ENCODE measurements at places on chromosomes 5 and 9. TPM values are rescaled to one million over a fixed set of nuclear protein-coding genes. Genes with fewer than 3 reads are reported as not detected.

The LCN15 gene
- total RNA-seq: not detected

The CA9 gene
- 6.2 TPM for total RNA-seq

The AFAP1L1 gene
- total RNA-seq: 0.08 TPM

The KIF27 gene
- total RNA-seq: 3.0 TPM

The ZNF454 gene
- total RNA-seq: not detected

The IRX2 gene
- total RNA-seq: not detected

The DBH gene
- total RNA-seq: not detected

The HMGCR gene
- total RNA-seq: 45.7 TPM

The PCDH1 gene
- total RNA-seq: not detected

The AQP7 gene
- total RNA-seq: not detected

The PKN3 gene
- total RNA-seq: 8.4 TPM

The PCDHGC3 gene
- not detected for total RNA-seq

The TCF7 gene
- 24.4 TPM for total RNA-seq

The TRMT10B gene
- 9.6 TPM for total RNA-seq

The SLC45A2 gene
- total RNA-seq: 0.27 TPM

The RAB14 gene
- total RNA-seq: 66.5 TPM

The LCN12 gene
- 0.73 TPM for total RNA-seq

The RLN1 gene
- total RNA-seq: 1.1 TPM

The TTC16 gene
- total RNA-seq: 1.4 TPM

The PKD2L2 gene
- total RNA-seq: not detected

The CNTNAP3 gene
- total RNA-seq: not detected

The PJA2 gene
- 40.6 TPM for total RNA-seq

The RLN2 gene
- 2.4 TPM for total RNA-seq

The PCDHGB7 gene
- not detected for total RNA-seq

The ORM2 gene
- not detected for total RNA-seq

The FSTL4 gene
- not detected for total RNA-seq

The GLIPR2 gene
- 14.2 TPM for total RNA-seq

The CAVIN4 gene
- total RNA-seq: 0.21 TPM

The POMT1 gene
- total RNA-seq: 32.7 TPM

The OMD gene
- not detected for total RNA-seq

The CBY3 gene
- total RNA-seq: 0.55 TPM

The EIF4E1B gene
- total RNA-seq: not detected

The CYLC2 gene
- total RNA-seq: not detected

The TMEM252 gene
- not detected for total RNA-seq

The CCL19 gene
- total RNA-seq: not detected

The IL7R gene
- 82.5 TPM for total RNA-seq

The PCDHGA4 gene
- total RNA-seq: 0.15 TPM

The FBP2 gene
- total RNA-seq: not detected

The ABO gene
- total RNA-seq: not detected

The CNTNAP3B gene
- not detected for total RNA-seq

The MARCOL gene
- not detected for total RNA-seq

The SLC2A8 gene
- 6.5 TPM for total RNA-seq

Measured in activated CD8-positive, alpha-beta memory T cell treated with anti-CD3 and anti-CD28 coated beads for 36 hours (primary cell).